GM23338 (cell line): ENCODE measurements at places on chromosomes 13 and 19. TPM values are rescaled to one million over a fixed set of nuclear protein-coding genes. Genes with fewer than 3 reads are reported as not detected.
A peak's percentile ranks its signal among the peaks of the same experiment; 100 is the strongest.

The LRRC25 gene
- total RNA-seq = 0.17 TPM in 1 of 2 replicates, not detected in the other

The NKPD1 gene
- 1.3 and 2.2 TPM in 2 replicates for total RNA-seq

The ACER1 gene
- total RNA-seq = not detected in 2 replicates

The FOSB gene
- 0.89 and 1.9 TPM in 2 replicates for total RNA-seq

GRCh38 chr19:51571599-51571998, 516 bp downstream of the ZNF175 start:
- DNase-seq = no peak
- H3K4me1 ChIP-seq = no peaks in the 10 kb centered on the region
- H3K27ac ChIP-seq = no peak overlapping the region
- H3K27me3 ChIP-seq = peaks cover 8% of the 10 kb centered on the region; the same call in 1 of the 2 replicates

The CCDC70 gene
- not detected in 2 replicates for total RNA-seq

GRCh38 chr19:52410276-52410675, 12.6 kb downstream of the ZNF528 start:
- DNase-seq = no peak
- H3K27me3 ChIP-seq = no peaks in the 10 kb centered on the region
- H3K4me1 ChIP-seq = no peaks in the 10 kb centered on the region
- no peak overlapping the region for H3K27ac ChIP-seq
- H3K4me3 ChIP-seq = no peak overlapping the region
- peaks cover 32% of the 10 kb centered on the region for H3K36me3 ChIP-seq

DNA sequence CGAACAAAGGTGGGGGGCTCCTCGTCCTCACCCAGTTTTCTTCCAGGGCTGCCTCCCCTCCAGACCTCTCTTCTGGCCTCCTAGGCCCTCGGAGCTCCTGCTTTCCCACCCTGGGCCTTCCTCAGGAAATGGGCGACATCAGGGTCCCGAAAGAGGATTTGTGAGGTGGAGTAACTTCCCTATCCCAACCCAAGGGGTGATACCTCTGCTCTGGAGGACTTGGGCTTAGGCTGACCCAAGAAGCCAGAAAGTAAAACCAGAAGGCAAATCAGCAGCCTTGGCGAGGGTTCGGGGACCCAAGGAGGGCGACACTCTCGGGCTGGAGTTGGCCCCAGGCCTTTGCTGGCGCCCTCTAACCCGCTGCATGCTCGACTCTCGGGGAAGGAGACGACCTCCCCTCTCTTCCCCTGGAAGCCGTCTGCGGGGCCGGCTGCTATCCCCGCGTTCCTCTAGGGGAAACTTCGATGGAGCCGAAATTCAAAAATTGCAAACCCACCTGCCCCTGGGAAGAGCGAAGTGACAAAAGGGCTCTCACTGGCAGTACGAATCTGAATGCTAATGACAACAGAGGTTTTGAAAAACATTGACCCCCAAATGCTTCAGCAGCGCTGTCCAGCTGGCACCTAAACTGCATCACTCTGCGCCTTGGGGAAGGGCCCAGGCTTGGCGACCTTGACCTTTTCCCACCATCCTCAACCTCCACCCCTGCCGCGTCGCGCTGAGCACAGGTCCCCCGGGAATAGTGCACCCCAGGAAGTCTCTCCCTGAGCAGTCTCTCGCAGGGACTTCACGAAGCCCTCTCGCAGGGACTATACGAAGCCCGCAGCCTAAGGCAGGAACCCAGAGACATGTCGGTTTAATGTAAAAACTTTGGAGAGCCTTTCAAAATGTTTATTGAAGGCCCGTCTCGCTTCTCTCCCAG, 2.4 kb downstream of the PDX1 start:
- DNase-seq = peak; percentile 54
- peak overlapping the region; percentile 50 for H3K4me3 ChIP-seq
- peaks cover 43% of the 10 kb centered on the region; the same call in 1 of the 2 replicates for H3K4me1 ChIP-seq
- no peaks in the 10 kb centered on the region for H3K36me3 ChIP-seq

The NOVA2 gene
- 13.7 and 14.9 TPM in 2 replicates for total RNA-seq

GRCh38 chr19:8261881-8262280, 46.3 kb downstream of the CD320 start:
- H3K27me3 ChIP-seq = no peaks in the 10 kb centered on the region
- no peak overlapping the region for H3K4me3 ChIP-seq
- H3K4me1 ChIP-seq = 0 out of 2 replicates have a peak, but pooled peaks cover 6% of the 10 kb centered on the region
- DNase-seq = no peak
- 0 out of 2 replicates have a peak, but pooled peaks cover 7% of the 10 kb centered on the region for H3K36me3 ChIP-seq

GRCh38 chr19:15136234-15136954, 29.2 kb downstream of the SYDE1 start:
- H3K27me3 ChIP-seq = no peaks in the 10 kb centered on the region
- no peak for DNase-seq
- H3K4me1 ChIP-seq = no peaks in the 10 kb centered on the region
- H3K36me3 ChIP-seq = no peaks in the 10 kb centered on the region
- H3K27ac ChIP-seq = no peak overlapping the region

DNA sequence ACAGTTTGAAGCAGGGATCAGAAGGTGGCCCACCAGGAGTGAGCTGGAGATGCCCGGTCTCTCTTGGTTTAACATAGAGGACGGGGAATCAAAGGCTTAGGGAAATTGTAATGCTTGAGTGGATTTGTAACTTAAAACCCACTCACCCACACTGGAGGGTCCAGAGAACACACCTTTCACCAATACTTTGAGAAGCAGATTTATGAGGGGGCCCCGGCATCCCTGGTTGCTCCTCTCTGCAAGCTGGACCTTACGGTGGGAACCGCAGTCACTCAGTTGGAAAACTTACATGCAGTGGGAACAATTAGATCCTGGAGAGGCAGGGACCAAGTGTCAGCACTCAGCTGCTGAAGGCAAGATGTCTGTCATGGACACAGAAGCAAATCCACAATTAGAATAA, 20.5 kb downstream of the PPP5C start:
- DNase-seq = no peak
- H3K4me1 ChIP-seq = peaks cover 8% of the 10 kb centered on the region
- no peak overlapping the region; the same call in 1 of the 2 replicates for H3K27ac ChIP-seq
- H3K36me3 ChIP-seq = peaks cover 11% of the 10 kb centered on the region
- no peaks in the 10 kb centered on the region for H3K27me3 ChIP-seq
- H3K4me3 ChIP-seq = no peak overlapping the region

The OR4F17 gene
- total RNA-seq = not detected in 2 replicates

GRCh38 chr19:31594701-31595100, 245.5 kb upstream of the TSHZ3 start:
- H3K4me1 ChIP-seq = no peaks in the 10 kb centered on the region
- no peak for DNase-seq
- H3K27ac ChIP-seq = no peak overlapping the region
- H3K27me3 ChIP-seq = no peaks in the 10 kb centered on the region

DNA sequence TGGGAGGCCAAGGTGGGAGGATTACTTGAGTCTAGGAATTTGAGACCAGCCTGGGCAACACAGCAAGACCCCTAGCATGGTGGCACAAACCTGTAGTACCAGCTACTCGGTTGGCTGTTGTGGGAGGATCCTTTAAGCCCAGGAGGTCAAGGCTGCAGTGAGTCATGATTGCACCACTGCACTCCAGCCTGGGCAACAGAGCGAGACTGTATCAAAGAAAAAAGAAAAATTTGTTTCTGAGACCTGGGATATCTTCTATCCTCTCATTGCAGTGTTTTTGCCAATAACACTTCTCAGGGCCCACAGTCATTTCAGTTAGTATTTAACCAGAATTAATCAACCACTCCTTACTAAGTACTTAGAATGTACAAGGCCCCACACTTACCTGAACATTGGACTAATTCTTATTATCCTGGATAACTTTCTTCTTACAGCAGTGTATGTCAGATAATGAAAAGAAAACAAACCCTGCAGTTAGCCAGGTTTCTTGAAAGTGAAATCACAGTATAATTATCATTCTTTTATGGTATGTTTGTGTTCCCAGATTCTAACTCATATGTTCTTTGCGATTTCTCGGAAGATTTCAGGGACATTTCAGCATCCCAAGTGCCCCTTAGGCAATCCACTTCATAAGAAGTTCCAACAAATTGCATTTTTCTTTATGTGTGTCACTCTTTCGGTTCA, 75.6 kb upstream of the KLF5 start:
- DNase-seq = no peak
- H3K4me1 ChIP-seq = no peaks in the 10 kb centered on the region
- no peak overlapping the region for H3K27ac ChIP-seq

DNA sequence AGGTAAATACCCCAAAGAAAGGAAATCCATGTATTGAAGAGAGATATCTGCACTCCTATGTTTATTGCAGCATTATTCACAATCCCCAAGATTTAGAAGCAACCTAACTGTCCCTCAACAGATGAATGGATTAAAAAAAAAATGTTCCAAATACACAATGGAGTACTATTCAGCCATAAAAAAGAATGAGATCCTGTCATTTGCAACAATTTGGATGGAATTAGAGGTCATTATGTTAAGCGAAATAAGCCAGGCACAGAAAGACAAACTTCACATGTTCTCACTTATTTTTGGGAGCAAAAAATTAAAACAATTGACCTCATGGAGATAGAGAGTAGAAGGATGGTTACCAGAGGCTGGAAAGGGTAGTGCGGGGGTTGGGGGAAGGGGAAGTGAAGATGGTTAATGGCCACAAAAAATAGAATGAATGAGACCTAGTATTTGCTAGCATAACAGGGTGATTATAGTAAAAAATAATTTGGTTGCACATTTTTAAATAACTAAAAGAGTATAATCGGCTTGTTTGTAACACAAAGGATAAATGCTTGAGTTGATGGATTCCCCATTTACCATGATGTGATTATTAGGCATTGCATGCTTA, 9.7 kb upstream of the ZNF709 start:
- H3K27ac ChIP-seq = peak overlapping the region; percentile 84; the same call in 1 of the 2 replicates
- DNase-seq = no peak
- no peaks in the 10 kb centered on the region for H3K4me1 ChIP-seq
- H3K27me3 ChIP-seq = 0 out of 2 replicates have a peak, but pooled peaks cover 4% of the 10 kb centered on the region
- H3K4me3 ChIP-seq = peak overlapping the region; percentile 69
- no peaks in the 10 kb centered on the region for H3K36me3 ChIP-seq

The C1QTNF9B gene
- 0.28 and 1.7 TPM in 2 replicates for total RNA-seq

- no peaks in the 10 kb centered on the region for H3K36me3 ChIP-seq
- H3K4me3 ChIP-seq = peak overlapping the region; percentile 58
- peak; percentile 100 for DNase-seq
- peaks cover 13% of the 10 kb centered on the region; the same call in 1 of the 2 replicates for H3K4me1 ChIP-seq
- H3K27me3 ChIP-seq = peaks cover 6% of the 10 kb centered on the region
- no peak overlapping the region for H3K27ac ChIP-seq
Measured at GRCh38 chr19:1455336-1456120, 5.6 kb downstream of the APC2 start.

DNA sequence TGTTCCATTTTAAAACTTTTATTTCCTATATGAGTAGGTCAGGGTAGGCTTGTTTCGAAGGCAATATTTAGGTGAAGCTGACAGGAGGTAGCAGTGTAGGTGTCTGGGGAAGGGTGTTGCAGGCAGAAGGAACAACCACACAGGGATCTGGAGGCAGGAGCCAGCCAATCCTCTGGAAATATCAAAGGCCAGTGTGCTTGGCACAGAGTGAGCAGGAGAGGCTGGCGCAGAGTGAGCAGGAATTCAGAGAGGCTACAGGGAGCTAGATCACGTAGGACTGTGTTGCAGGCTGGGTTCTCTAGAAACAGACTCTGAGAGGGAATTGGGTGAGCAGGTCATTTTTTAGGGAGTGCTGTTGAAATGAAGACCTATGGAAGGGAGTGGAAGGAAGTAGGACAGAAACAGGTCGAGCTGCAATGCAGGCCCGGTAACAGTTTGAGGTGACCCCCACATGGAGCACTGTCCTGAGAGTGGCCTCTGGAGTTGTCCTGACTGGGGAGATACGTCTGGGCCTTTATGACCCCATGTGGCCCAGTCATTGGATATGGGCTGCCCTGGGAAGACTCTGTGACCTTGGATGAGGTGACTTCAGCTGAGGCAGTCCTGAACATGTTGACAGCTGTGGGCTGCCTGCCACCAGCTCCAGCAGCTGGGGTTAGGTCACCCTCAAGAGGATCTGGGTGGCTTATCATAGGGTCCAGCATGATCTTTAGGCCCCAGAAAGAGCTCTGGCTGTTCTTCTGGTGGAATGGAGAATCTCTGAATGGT, 51.7 kb downstream of the ERCC5 start:
- no peaks in the 10 kb centered on the region for H3K36me3 ChIP-seq
- DNase-seq = no peak
- H3K27ac ChIP-seq = no peak overlapping the region
- H3K27me3 ChIP-seq = no peaks in the 10 kb centered on the region
- H3K4me3 ChIP-seq = no peak overlapping the region
- no peaks in the 10 kb centered on the region for H3K4me1 ChIP-seq

GRCh38 chr19:48311384-48311783, 14.0 kb upstream of the EMP3 start:
- no peak overlapping the region for H3K27ac ChIP-seq
- no peaks in the 10 kb centered on the region for H3K36me3 ChIP-seq
- no peak overlapping the region for H3K4me3 ChIP-seq
- H3K4me1 ChIP-seq = no peaks in the 10 kb centered on the region
- H3K27me3 ChIP-seq = no peaks in the 10 kb centered on the region

GRCh38 chr13:95455782-95456181, 96.7 kb upstream of the CLDN10 start:
- H3K4me1 ChIP-seq = no peaks in the 10 kb centered on the region
- DNase-seq = no peak
- no peak overlapping the region for H3K4me3 ChIP-seq
- H3K36me3 ChIP-seq = no peaks in the 10 kb centered on the region
- H3K27me3 ChIP-seq = no peaks in the 10 kb centered on the region
